Pancreas (tissue), 10 donors: ENCODE measurements at places on chromosomes 11 and 22.
A peak's percentile ranks its signal among the peaks of the same experiment; 100 is the strongest.

GRCh38 chr11:46601129-46601528 is 7.3 kb upstream of the AMBRA1 start:
- H3K27ac ChIP-seq: no peak overlapping the region
- no peak for DNase-seq
- no peaks in the 10 kb centered on the region for H3K27me3 ChIP-seq
- H3K4me1 ChIP-seq: no peaks in the 10 kb centered on the region
- no peak overlapping the region for H3K4me3 ChIP-seq
- no peaks in the 10 kb centered on the region for H3K36me3 ChIP-seq

DNA sequence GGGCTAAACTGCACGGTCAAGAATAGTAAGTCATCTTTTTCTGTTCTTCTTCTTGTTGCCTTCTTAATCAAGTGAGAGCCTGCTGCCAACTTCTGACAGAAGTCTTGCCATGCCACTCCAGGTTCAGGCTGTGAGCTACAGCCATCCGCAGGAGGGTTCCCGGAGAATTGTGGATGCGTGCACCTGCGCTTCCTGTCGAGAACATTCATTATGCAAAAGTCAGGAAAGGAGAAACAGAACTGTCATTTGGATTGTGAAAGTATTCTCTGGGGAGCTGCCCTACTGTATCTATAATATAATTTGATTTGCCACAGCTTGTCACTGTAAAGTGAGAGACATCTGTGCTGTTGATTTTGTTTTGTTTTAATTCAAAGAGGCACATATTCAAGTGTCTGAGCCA is 12.3 kb downstream of the IL17RA start:
- peaks cover 5% of the 10 kb centered on the region for H3K4me1 ChIP-seq
- H3K27ac ChIP-seq: no peak overlapping the region
- H3K36me3 ChIP-seq: peaks cover 40% of the 10 kb centered on the region
- H3K27me3 ChIP-seq: no peaks in the 10 kb centered on the region
- no peak overlapping the region for H3K4me3 ChIP-seq
- no peak for DNase-seq

DNA sequence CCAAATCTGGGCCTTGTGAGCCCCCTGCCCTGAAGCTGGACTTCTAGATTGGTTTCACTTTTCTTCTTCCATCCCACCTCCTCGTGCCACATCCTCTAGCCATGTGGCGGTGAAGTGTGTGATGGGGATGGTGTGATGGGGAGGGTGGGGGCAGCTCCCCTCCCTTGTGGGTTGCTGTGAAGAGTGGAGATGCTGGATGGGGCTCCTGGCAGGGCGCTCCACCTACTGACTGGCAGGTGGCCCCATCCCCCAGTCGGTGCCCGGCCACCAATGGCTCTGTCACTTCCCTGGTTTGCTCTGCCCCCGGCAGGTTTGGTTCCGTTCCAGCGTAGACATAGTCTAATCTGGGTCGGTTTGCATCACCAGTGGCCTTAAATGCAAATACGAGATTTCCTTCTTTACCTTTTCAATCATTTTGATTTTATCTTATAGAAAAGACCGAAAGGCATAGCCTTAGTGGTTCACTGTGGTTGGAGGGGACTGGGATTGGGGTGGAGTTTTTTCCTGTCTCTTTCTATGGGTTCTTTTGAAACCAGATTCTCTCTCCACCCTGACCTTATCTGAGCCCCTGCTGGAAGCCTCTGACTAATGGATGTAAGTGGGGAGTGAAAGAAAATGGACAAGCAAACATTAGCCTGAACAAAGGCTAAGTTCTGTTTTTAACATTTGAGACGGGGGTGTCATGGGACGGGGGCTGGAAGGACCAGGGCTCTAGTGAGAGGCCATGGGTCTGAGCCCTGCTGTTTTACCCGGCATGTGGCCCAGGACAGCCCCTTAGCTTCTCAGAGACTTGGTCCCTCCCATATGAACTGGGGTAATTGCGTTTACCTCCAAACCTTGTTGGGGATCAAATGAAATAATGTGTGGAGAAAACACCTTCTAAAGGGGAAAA is 149.3 kb downstream of the CACNA1I start:
- DNase-seq: no peak
- H3K27me3 ChIP-seq: no peaks in the 10 kb centered on the region

- H3K4me1 ChIP-seq: no peaks in the 10 kb centered on the region
- DNase-seq: no peak
- H3K4me3 ChIP-seq: no peak overlapping the region
- no peaks in the 10 kb centered on the region for H3K27me3 ChIP-seq
- H3K27ac ChIP-seq: no peak overlapping the region
- no peaks in the 10 kb centered on the region for H3K36me3 ChIP-seq
Observed at GRCh38 chr11:2263724-2264360, 6.5 kb downstream of the ASCL2 start.

- no peak overlapping the region for H3K4me3 ChIP-seq
- no peak overlapping the region for H3K27ac ChIP-seq
- no peaks in the 10 kb centered on the region for H3K4me1 ChIP-seq
- peaks cover 24% of the 10 kb centered on the region for H3K36me3 ChIP-seq
- H3K27me3 ChIP-seq: no peaks in the 10 kb centered on the region
Observed at GRCh38 chr22:19036523-19037273, 85.5 kb downstream of the DGCR2 start.

GRCh38 chr22:27625769-27626674 is 175.5 kb downstream of the MN1 start:
- H3K36me3 ChIP-seq: no peaks in the 10 kb centered on the region
- H3K4me3 ChIP-seq: no peak overlapping the region
- H3K27me3 ChIP-seq: no peaks in the 10 kb centered on the region
- no peaks in the 10 kb centered on the region for H3K4me1 ChIP-seq

DNA sequence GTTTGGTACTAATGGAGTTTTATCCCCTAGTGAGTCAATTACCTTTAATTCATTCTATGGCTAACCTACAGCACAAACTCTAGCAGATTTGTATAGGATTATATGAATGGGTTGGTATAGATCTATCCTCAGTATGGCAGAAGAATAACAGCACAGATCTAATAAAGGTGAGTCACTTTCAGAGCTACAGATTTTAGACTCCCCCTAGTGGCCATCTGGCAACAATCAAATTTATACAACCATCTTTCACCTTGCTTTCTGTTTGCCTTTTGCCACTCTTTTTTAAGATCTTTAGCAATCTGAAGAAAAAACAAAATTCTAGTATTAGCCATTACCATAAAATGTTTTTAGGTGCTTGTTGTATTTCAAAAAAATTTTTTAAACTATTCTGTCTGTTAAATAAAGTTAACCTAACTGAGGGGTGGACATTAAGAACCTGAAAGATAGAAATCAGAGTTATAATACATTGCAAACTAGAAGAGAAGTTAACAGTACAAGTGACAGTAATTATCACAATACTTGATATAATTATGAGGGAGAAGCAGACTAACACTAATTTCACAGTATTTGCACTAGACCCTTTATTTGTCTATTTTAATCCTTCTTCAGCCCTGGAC is 25.8 kb downstream of the DDIAS start:
- no peak overlapping the region for H3K27ac ChIP-seq
- peak; percentile 19 for DNase-seq
- no peaks in the 10 kb centered on the region for H3K4me1 ChIP-seq
- no peaks in the 10 kb centered on the region for H3K27me3 ChIP-seq
- no peak overlapping the region for H3K4me3 ChIP-seq

DNA sequence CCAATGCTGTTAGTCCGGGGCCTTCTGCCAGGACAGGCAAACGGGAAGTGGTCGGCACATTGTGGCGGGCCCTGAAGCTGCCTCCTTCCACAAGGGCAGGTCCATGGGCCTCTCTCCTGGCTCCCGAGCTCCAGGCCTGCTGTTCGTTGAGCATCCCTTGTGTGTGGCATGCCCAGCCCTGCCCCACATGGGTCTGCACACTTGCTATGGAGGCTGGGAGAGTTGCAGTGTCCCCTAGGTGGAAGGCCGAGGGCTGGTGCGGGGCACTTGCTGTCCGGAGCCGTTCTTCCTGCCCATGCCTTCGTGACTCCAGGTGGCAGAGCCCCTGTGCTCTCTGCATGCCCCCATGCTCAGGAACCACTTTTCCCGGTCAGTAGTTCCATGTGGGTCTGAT is 26.0 kb upstream of the DGCR8 start:
- no peak overlapping the region for H3K27ac ChIP-seq
- no peak overlapping the region for H3K4me3 ChIP-seq
- no peak for DNase-seq

- no peaks in the 10 kb centered on the region for H3K36me3 ChIP-seq
- no peak overlapping the region for H3K4me3 ChIP-seq
- H3K27ac ChIP-seq: no peak overlapping the region
Observed at GRCh38 chr22:23574371-23574811, 5.7 kb downstream of the IGLL1 start.

DNA sequence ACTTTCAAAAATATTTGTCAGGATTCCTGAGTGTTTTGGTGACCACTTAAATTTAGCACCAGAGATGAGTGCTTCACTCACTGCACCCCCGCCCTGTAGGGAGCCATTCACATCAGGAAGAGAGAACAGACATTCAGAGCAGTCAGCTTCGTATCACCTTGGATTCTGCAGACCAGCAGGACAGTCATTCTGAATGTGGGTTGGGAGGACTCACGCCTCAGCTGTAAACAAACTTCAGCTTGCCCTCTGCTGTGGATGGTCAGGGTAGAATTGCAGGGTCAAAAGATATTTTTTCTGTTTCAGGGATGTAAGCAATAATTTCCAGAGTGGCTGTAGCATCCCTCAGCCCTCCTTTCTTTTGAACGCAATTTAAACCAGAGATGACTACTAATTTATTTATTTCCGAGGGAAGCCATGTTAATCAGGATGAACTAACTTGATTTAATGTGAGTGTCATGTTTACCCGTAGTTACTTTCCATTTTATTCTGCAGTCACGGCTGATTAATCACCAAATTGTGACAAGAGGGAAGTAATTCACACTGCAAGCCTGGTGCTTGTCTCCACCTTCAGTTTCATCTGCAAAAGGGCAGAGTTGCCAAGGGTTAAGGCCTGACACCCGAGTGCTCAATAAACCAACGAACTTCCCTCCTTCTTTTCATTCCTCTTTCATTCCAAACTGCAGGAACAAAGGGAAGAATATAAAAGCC is 174.2 kb upstream of the DDI1 start:
- DNase-seq: no peak
- H3K27ac ChIP-seq: no peak overlapping the region
- no peaks in the 10 kb centered on the region for H3K4me1 ChIP-seq
- H3K4me3 ChIP-seq: no peak overlapping the region

GRCh38 chr11:128180441-128181087 is 406.8 kb downstream of the ETS1 start:
- no peak overlapping the region for H3K27ac ChIP-seq
- no peaks in the 10 kb centered on the region for H3K36me3 ChIP-seq
- no peaks in the 10 kb centered on the region for H3K4me1 ChIP-seq
- no peaks in the 10 kb centered on the region for H3K27me3 ChIP-seq
- no peak for DNase-seq
- no peak overlapping the region for H3K4me3 ChIP-seq

DNA sequence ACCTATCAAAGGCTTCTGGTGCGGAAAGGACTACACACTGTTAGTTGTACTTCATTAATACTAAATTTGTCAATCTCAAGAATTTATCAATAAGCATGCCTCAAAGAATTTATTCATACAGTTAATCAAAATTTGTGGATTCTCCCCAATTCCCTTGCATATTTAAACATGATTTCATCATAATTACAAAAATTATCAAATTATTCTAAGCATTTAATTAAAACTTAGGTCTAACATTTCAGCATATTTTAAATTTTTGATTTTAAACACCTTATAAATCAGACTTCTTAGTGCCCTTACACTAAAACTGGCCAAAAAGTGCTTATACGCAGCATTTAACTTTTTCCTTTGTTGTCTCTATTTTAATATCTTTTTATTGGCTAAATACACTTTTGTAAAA is 13.8 kb upstream of the SERPIND1 start:
- DNase-seq: no peak
- H3K27me3 ChIP-seq: no peaks in the 10 kb centered on the region
- peaks cover 24% of the 10 kb centered on the region for H3K36me3 ChIP-seq
- H3K4me3 ChIP-seq: no peak overlapping the region
- no peak overlapping the region for H3K27ac ChIP-seq

GRCh38 chr11:115919341-115920091 is 415.3 kb upstream of the CADM1 start:
- DNase-seq: no peak
- no peak overlapping the region for H3K27ac ChIP-seq
- no peaks in the 10 kb centered on the region for H3K36me3 ChIP-seq
- H3K4me3 ChIP-seq: no peak overlapping the region
- peaks cover 5% of the 10 kb centered on the region for H3K4me1 ChIP-seq
- no peaks in the 10 kb centered on the region for H3K27me3 ChIP-seq

DNA sequence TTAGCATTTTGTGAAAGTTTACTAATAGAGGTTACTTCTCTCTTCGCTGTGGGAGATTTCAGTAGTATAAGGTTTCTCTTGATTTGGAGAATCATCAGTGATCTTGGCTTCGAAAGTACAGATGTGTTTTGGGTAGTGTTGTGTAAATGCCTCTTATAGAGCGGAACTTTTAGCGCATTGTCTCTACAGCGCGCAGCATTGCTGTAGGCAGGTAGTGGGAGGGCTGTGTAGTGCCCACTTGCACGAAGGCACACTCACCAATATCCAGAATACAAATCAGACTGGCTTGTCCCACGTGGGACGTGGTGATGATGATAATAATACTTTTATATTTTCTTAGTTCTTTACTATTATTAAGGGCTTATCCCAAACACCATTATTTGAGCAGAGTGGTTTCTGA is 51.4 kb downstream of the FAM83F start:
- H3K27ac ChIP-seq: no peak overlapping the region
- no peak overlapping the region for H3K4me3 ChIP-seq
- H3K4me1 ChIP-seq: peaks cover 14% of the 10 kb centered on the region
- no peak for DNase-seq

- H3K4me3 ChIP-seq: no peak overlapping the region
- H3K4me1 ChIP-seq: peaks cover 52% of the 10 kb centered on the region
- H3K27ac ChIP-seq: peak overlapping the region; percentile 85
- no peaks in the 10 kb centered on the region for H3K36me3 ChIP-seq
- H3K27me3 ChIP-seq: no peaks in the 10 kb centered on the region
Observed at GRCh38 chr11:114159320-114159719, 99.8 kb downstream of the ZBTB16 start.

- no peak for DNase-seq
- no peaks in the 10 kb centered on the region for H3K36me3 ChIP-seq
- no peak overlapping the region for H3K4me3 ChIP-seq
- no peaks in the 10 kb centered on the region for H3K27me3 ChIP-seq
- no peak overlapping the region for H3K27ac ChIP-seq
Observed at GRCh38 chr22:22884888-22885840, 2.5 kb upstream of the IGLL5 start.

GRCh38 chr11:73265853-73266645 is 6.1 kb upstream of the P2RY6 start:
- H3K4me3 ChIP-seq: no peak overlapping the region
- no peaks in the 10 kb centered on the region for H3K36me3 ChIP-seq
- DNase-seq: no peak
- H3K27ac ChIP-seq: no peak overlapping the region
- no peaks in the 10 kb centered on the region for H3K4me1 ChIP-seq
- H3K27me3 ChIP-seq: peaks cover 4% of the 10 kb centered on the region

- H3K27ac ChIP-seq: no peak overlapping the region
- H3K36me3 ChIP-seq: no peaks in the 10 kb centered on the region
- DNase-seq: no peak
- H3K4me1 ChIP-seq: no peaks in the 10 kb centered on the region
Observed at GRCh38 chr11:23257088-23257487, 396.8 kb upstream of the CCDC179 start.
